Fibroblast of skin of left quadriceps (primary cell): ENCODE measurements at places on chromosomes 1 and 21.

DNA sequence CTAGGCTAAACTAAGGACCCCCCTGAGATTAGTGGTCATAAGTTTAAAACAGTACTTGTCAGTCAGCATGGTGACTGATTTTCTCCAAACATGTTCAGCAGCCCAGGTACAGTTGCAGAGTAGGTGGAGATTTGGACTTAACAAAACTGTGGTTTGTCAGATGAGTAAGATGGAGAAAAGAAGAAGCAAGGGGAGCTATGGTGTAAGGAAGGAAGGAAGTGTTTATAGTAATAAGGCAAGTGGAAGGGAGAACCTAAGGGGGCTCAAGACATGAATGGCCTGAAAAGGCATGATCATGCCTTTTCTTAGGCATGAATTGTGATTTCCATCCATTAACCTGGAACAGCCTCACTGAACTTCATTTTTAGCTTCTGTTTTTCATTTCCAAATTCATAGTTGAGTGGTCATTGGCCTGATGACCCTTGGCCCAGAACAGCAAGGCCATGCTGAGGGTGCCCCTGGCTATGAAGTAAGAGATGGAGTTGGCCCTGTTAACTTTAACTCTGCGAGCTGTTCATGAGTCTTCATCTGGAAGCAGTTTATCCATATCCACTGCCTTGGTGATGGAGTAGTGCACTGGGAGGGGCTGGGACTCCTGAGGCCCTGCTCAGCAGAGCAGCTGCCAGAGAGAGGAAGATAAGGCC is 60.7 kb downstream of the LRRC8D start:
- DNase-seq = no peak

GRCh38 chr21:33881689-33882440 is 33.7 kb downstream of the ATP5PO start:
- DNase-seq = no peak

DNA sequence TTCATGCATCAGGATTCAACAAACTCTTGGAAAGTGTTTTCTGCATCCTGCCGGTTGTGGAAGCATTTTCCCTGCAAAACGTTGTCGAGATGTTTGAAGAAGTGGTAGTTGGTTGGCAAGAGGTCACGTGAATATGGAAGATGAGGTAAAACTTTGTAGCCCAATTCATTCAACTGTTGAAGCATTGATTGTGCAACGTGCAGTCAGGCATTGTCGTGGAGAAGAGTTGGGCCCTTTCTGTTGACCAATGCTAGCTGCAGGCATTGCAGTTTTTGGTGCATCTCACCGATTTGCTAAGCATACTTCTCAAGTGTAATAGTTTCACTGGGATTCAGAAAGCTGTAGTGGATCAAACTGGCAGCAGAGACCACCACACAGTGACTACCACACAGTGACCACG is 57.0 kb upstream of the PRDM2 start:
- no peak for DNase-seq

DNA sequence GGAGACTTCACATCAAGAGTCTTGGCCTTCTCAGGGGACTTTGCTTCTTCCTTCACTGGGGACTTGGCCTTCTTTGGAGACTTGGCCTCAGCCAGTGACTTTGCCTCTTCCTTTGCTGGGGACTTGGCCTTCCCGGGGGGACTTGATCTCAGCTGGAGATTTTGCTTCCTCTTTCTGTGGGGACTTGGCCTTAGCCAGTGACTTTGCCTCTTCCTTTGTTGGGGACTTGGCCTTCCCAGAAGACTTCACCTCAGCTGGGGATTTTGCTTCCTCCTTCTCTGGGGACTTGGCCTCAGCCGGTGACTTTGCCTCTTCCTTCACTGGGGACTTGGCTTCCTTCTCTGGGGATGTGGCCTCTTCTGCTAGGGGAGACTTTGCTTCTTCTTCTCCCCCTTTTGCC is 13.5 kb upstream of the CD2 start:
- no peak for DNase-seq

GRCh38 chr1:151013518-151013917 is 5.3 kb downstream of the PRUNE1 start:
- no peak for DNase-seq

GRCh38 chr1:167629681-167630567 is at the start of gene RCSD1:
RCSD1 (plus strand) TSS chr1:167630232; CDS start chr1:167630424, 192 bp downstream.
- no peak for DNase-seq

- DNase-seq = no peak
These were observed 48.9 kb downstream of the PHC2 start for GRCh38 chr1:33381977-33382376.

- no peak for DNase-seq
These were observed 31.7 kb upstream of the DMRTA2 start for GRCh38 chr1:50454911-50455310.

DNA sequence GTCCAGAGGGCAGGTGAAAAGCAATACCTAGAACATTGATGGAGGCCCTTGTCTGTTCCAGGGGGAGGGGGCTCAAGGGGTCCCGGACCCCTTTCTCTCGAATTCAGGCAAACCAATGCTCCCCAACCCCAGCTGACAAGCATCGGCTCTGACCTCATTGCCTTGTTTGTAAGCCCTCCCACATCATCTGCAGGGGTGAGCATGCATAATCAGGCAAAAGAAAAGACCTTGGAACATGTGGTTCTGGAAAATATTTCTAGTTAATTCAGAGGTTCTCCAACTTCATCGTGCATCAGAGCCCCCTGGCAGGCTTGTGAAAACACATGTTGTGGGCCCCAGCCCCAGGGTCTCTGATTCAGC is 231.3 kb downstream of the TOMM20 start:
- no peak for DNase-seq

DNA sequence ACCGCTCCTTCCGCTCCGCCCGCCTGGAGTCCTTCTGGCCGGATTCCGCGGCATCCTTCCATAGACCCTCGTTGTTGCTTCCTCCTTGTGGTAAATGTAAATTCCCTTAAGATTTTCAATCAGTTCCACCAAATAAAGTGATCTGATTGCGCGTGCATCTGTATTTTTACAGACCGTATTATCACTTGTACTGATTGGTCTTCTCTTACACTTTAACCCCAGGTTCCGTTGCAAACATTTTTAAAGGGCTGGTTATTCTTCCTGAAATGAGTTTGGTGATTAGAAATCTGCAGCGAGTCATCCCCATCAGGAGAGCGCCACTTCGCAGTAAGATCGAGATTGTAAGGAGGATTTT is 483 bp downstream of the YBEY start:
- DNase-seq = peak; percentile 64

DNA sequence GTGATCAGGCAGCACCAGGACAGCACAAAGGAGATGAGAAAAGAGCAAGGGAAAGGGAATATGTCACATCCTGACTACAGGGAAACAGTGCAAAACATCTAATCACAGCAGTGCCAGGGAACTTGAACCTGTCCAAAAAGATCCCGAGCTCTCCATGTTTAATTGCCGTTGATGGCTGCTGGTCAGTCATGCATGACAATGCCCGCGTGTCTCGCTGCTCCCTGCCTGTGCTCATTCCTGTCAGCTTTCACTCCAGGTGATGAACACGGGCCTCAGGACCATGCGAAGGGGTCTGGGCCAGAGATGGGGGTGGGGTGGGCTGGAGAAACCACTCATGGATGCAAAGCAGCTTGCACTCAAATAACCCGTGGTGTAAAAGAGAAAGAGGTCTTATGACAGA is 287.0 kb downstream of the GPATCH2 start:
- DNase-seq = no peak

- DNase-seq = no peak
These were observed 113.4 kb downstream of the SPSB1 start for GRCh38 chr1:9406111-9406510.

GRCh38 chr1:80919426-80919825 is 881.3 kb upstream of the ADGRL2 start:
- no peak for DNase-seq

- DNase-seq = no peak
These were observed 18.7 kb upstream of the F5 start for GRCh38 chr1:169604781-169605560.

DNA sequence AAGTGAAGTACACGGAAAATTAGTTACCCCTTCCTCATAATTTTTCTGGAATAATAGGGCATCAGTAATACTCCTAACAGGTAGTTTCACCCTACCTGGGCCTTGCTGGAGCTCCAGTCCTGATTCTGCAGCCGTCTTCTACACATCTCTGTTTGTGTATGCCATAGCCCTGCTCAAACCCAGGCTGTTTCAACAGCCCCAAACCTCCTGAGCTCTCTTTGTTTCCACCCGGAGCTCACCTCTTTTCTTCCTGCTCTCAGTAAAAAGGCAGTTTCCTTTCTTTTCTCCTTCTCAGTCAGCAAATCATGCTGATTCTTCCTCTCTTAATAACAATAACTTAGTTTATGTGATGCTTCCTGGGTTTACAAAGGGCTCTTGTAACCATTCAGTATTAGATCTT is 355.1 kb upstream of the RUNX1 start:
- no peak for DNase-seq

GRCh38 chr1:226826479-226827261 is 43.7 kb upstream of the PSEN2 start:
- DNase-seq = no peak

- no peak for DNase-seq
These were observed 1012.4 kb downstream of the AMY1C start for GRCh38 chr1:104761961-104762570.

- no peak for DNase-seq
These were observed 53.9 kb downstream of the SELENOF start for GRCh38 chr1:86860020-86860419.

- DNase-seq = no peak
These were observed 21.8 kb downstream of the PPT1 start for GRCh38 chr1:40075266-40075665.

GRCh38 chr1:2532485-2533160 is 2.6 kb upstream of the HES5 start:
- DNase-seq = no peak

- no peak for DNase-seq
These were observed 19.4 kb upstream of the BSDC1 start for GRCh38 chr1:32413507-32414185.

GRCh38 chr1:171798765-171799164 is 17.3 kb downstream of the METTL13 start:
- DNase-seq = no peak

- no peak for DNase-seq
These were observed 120.3 kb downstream of the GALNT2 start for GRCh38 chr1:230187290-230187689.

DNA sequence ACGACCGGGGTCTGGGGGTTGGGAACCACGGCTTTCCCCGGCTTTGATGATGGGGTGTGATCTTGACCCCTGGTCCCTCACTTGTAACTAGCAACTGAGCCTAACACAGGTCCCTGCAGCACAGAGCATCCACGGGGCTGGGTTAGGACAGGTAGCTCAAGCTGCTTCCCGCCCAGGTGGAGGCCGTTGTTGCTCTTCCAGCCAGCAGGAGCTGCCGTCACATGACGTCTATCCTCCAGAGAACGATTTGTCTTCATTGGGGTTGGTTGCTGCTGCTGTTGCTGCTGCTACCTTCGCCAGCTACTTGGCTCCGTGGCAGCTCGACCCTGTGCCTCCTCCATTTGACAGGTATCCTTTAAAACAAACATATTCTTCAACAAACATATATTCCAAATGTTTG is 74.3 kb upstream of the ADAR start:
- DNase-seq = no peak

- no peak for DNase-seq
These were observed 3.2 kb downstream of the RNF187 start for GRCh38 chr1:228490120-228491078.

- no peak for DNase-seq
These were observed 9.8 kb downstream of the THAP3 start for GRCh38 chr1:6634371-6635052.

GRCh38 chr1:154840269-154841176 is 29.6 kb downstream of the KCNN3 start:
- no peak for DNase-seq

GRCh38 chr21:28590026-28590425 is 402.7 kb downstream of the LTN1 start:
- DNase-seq = no peak

DNA sequence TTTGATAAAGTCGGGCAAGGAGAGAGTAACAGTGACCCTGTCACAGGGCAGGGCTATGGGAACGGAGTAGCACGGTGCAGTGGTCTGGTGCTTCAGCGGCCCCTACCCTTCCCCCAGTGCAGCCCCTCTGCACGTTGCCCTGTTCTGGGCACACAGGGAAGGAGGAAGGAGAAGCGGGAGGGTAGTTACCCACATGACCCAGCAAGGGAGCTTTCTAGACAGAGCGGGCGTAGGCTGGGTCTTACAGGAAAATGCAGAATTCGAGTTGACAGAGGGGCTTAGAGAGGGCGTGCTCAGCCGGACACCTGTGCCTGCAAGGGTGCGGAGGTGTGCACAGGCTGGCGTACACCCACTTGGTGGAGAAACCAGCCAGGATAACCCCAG is 341.2 kb downstream of the NPHP4 start:
- DNase-seq = no peak

GRCh38 chr1:210688512-210689234 is 360.0 kb downstream of the HHAT start:
- peak; percentile 2 for DNase-seq

DNA sequence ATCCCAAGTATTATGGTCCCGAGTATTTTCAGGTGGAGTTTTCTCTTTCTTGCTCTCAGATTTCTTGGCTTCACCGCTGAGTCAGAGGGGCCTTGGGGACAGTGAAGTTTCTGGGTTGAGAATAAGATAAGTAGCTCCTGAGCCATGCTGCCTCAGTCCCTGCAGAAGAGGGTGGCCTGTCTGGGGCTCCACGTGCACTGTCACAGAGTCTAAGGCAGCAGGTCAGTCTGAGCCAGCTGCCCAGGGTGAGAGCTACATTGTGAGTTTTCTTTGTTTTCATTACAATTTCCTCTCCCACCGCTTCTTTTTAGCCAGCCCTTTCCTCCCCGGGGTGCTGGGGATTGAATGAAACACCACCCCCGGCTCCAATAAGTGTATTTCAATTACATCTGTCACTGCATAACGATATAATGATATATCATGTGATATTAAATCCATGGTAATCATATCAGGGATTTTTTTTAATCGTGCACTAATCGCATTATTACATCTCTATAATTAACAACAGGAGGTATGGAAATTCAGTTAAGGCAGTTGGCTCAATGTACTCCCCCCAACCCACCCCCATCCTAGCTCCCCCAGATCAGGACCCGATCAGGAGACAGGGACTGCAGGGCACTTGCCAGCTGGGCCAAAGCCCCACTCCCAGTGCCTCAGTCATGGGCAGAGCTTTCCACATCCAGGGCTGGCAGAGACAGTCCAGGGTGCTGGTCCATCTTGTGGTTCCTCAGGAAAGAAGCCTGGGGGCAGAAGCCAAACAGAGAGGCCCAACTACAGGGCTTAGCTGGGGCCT is 43.7 kb downstream of the DMAP1 start:
- no peak for DNase-seq

- DNase-seq = no peak
These were observed 5.3 kb downstream of the CELSR2 start for GRCh38 chr1:109254621-109255096.

DNA sequence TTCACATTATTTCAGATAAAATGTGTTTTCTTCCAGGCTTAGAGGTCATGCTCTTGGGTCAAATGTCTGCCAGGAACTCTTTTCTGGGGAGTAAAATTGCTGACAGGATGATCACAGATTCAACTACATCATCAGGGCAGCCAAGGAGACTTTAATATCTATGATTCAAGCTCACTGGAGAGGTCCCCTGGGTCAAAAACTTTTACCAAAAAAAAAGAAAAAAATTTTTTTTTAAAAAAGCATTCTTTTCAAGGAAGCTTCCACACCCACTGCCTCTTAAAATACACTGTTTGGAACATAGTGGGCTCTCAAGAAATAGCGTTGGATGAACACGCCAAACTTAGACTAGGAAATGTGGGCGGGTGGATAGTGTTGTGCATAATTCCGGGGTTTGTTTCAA is 81.3 kb downstream of the TIAM1 start:
- no peak for DNase-seq

GRCh38 chr1:25111706-25112105 is 120.6 kb downstream of the SYF2 start:
- DNase-seq = no peak
